Stimulated activated CD4-positive, alpha-beta T cell treated with anti-CD3 and anti-CD28 coated beads, Interleukin-1b, Interleukin-23, amount 100 ng/mL, for 1 hour (primary cell): ENCODE measurements at places on chromosomes 12 and 14.

DNA sequence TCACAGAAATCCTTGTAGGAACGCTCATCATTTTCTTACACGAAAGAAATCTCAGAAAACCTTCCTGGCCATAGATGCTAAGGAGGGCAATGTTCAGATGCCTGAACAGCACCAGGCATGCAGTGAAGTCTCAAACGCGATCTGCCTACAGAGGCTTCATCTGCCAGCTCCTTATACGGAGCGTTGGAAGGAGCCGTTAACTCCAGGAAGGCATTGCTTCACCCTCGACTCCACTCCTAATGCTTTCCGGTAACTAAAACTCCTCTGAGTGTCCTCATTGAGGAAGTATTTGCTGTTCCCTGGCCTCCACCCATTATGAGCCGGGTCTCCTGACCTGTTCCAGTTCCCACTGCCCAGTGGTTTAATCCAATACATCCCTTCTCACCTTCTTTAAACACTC lies 502.7 kb downstream of the BCL11B start:
- no peak for DNase-seq

DNA sequence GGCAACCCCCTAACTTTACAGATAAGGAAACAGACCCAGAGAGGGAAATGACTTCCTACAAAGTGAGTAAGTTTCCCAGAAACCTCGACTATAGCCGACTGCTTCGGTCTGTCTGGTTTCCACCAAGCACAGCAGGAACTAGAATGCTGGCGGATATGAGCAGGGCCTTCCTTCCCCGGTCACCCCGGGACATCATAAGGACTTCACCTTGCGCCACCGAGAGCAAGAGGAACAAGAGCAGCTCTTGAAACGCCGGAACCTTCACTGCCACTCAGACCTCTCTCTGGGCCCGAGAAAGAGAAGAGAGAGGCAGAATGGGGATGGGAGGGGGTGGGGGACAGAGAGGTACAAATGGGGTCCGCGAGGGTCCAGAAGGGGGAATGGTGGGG lies 29.4 kb upstream of the GPR68 start:
- DNase-seq: no peak

DNA sequence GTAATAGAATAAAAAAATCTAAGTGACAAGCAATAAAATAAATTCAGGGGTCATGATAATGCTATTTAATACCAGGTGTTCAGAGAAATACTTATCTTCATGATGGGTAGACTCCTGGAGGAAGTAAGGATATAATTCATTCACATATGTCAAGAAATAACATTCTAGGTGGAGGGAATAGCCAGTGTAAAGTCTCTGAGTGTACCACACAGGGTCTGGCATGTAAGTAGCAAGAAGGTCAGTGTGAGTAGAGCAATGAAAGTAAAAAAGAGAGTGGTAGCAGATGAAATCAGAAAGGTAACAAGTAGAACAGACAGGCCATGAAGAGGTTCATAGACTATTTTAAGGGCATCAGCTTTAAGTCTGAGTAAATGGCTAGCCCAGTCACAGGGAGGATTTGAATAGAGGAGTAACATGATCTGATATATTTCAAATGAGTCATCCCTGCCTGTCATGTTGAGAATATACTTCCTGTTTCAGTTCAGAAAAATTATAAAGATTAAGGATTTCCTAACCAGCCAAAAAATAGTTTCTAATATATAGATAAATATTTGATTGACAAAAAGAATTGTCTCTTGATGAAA lies 519.9 kb downstream of the C12orf50 start:
- DNase-seq: no peak

GRCh38 chr14:51478175-51478621 lies 173.5 kb upstream of the FRMD6 start:
- no peak for DNase-seq

DNA sequence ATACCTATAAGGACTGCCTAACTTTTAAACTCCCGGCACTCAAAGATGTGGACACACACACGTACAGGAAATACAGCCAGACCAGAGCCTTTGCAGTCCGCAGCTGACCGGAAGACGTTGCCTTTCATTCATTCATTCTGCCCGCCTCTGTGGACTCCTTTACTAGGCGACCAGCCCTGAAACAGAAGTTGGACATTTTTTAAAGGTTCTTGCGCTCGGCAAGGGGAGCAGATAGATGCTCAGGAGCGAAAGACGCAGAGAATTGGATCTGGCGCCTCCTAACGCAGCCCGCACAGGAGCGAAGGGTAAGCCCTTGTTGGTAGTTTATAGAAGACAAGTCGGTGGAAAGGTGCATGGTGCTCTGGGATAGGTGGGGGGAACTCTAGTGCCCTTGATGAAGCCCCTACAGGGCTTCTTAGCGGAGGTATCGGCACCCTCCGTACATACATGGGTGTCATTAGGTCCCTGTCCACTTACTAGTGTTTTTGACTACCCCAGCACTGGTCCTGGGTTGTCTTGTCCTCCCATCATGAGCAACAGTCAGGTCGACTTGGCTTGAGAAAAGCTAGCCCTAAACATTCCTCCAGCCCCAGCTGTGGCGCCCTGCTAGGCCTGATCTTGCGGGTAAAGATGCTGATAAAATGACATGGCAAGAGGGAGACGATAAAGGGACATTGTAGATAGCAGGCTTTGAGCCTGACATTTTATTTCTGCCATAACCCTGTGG lies at the start of gene KDM2B:
Gene KDM2B (minus strand): TSS at position 65 of the 727 bp plus-strand sequence. CDS start 112 bp downstream, outside the sequence.
- no peak for DNase-seq

GRCh38 chr14:94707494-94707893 lies 62.4 kb downstream of the GSC start:
- no peak for DNase-seq

DNA sequence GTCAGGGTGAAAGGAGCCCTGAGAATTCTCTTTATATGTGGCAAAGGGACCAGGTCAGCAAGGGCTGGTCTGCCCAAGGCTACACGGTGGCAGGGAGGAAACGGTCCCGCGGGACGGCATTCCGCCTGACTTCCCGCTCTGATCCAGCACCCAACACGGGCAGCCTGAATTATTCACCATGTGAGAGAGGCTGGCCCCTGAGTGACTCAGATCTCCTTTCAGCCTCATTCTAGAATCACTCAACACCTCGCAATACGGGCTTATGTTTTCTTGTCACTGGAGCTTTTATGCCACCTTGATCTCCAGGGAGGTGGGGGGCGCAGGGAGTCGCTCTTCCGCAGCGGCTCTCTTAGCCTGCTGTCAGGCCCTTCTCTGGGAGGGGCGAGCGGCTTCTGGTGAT lies 8.5 kb downstream of the LRTM2 start:
- DNase-seq: no peak

DNA sequence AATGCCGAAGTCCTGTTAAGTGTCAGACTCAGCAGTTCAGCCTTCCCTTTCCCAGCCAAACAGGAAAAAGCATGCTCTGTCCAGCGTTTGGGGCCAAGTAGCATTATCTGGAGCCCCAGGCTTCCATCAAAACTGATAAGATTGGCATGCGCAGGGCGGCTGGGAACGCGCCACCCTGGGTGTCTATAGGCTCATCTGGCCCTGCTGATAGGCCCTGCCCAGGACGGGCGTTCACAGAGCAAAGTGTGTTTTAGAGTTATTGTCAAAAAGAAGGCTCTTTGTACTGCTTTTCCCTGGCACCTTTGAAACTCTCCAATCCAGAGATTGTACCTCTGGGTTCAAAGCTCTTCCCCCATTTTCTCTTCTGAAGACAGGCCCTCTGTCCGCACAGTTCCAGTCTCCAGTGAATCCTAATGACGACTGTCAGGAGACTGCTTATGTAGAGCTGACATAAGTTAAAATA lies at the start of gene ART4:
Gene ART4 (minus strand): TSS at position 102 of the 463 bp plus-strand sequence. CDS start 413 bp downstream, outside the sequence.
- DNase-seq: no peak

- no peak for DNase-seq
Observed at GRCh38 chr12:10739157-10740118, 16.3 kb upstream of the YBX3 start.

GRCh38 chr12:95102916-95103671 lies 29.7 kb upstream of the NR2C1 start:
- DNase-seq: no peak

DNA sequence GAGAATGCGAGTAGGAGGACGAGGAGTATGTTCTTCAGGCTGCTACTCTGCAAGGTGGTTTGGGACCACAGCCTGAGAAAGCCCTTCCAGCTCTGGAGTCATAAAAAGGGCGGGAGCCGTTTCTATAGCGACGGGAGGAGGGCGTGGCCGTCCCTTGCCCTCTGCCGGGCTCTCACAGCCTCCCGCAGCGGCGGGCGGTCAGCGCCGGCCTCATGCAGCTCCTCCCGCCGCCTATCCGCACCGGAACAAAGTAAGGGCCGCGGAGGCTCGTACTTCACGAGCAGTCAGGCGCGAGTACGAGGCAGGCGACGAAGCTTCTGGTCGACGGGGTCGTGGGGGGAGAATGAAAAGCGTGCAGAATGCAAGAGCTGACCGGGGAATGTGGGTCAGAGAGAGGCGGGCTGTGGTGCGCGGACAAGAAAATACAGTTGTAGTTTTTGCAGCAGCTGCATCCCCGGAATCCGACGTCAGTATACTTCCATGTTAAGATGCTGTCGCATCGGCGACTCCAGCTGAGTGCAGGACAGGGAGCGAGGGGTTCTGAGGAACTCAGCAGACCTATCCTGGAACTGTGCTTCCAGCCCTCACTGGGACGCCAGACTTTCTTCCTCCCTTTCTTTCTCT lies at the start of gene DYRK4:
Gene DYRK4 (plus strand): TSS at position 175 of the 624 bp plus-strand sequence. CDS start 38 bp downstream, at position 213.
- no peak for DNase-seq

DNA sequence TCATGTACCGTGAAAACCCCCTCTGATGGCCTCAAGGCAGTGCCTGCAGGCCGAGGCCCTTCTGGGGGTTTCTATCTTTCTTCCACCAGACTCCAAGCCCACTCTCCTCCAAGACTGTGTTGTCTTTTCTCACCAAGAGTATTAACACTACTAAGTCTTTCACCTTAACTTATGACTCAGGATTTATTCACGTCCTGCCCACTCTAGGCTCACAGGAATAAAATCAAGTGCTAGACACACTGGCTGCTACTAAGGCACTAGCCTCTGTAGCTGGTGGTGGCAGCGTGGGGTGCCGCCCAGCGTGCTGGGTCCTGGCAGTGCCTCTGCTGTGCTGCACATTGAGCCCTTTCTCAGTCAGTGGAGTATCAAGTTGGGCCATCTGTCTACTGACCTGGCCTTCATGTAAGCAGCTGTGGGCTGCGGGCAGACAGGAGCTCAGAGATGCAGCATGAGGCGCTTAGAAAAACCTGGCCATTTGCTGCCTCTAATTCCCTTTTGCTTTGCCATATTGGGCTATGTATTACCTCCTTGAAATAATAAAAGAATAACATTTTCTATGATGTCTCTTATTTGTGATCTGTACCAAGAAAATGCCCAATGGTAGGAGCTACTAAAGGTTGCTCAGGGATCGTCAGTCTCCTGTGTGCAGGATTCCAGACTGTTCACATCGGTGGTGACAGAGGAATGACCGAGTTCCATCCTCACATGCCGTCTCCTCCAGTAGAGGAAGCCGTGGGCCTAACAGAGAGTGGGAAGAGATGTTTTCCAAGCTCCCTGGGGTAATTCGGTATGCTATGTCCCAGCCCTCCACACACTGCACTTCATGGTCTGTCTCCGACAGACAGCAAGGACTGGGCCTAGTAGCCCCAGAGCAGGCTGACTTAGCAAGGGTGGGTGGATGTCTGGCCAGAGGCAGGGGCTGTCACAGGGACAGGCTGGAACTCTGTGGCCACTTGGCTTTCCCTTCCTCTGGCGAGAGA lies 39.9 kb downstream of the MAX start:
- DNase-seq: no peak

DNA sequence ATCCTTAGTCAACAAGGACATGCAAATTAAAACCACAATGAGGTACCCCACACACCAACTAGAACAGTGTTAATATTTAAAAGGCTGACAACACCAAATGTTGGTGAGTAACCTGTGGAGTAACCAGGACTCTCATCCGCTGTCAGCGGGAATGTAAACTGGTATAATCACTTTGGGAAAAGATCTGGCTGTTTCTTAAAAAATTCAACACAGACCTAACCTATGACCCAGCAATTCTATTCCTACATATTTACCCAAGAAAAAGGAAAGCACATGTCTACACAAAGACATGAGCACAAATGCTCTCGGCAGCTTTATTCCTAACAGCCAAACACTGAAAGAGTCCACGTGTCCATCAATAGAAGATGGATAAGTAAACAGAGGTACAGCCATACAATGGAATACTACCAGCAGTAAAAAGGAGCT lies 26.6 kb downstream of the NRDE2 start:
- DNase-seq: no peak

DNA sequence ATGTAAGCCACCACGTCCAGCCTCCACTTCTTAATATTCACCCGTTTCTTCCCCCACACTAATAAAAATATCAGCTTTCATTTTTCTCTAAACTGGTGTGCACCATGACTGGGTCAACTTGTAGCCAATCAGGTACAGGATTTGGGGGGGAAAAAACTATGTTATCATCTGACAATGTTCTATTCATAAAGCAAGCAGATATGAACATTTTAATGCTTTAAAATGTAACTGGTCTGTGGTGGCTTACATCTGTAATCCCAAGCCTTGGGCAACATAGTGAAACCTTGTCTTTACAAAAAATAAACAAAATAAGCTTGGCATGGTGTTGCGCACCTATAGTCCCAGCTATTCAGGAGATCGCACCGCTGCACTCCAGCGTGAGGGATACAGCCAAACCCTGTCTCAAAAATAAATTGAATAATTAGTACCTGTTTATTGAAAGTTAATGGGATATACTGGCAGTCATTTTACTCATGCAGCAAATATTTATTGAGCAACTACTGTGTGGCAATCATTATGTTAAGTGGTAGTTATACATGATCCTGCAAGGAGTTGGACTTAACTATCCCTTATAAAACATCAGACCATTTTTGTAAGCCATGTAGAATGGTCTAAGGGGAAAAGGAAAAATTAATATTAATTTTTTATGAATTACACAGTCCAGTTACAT lies 15.3 kb upstream of the ITPR2 start:
- DNase-seq: no peak

DNA sequence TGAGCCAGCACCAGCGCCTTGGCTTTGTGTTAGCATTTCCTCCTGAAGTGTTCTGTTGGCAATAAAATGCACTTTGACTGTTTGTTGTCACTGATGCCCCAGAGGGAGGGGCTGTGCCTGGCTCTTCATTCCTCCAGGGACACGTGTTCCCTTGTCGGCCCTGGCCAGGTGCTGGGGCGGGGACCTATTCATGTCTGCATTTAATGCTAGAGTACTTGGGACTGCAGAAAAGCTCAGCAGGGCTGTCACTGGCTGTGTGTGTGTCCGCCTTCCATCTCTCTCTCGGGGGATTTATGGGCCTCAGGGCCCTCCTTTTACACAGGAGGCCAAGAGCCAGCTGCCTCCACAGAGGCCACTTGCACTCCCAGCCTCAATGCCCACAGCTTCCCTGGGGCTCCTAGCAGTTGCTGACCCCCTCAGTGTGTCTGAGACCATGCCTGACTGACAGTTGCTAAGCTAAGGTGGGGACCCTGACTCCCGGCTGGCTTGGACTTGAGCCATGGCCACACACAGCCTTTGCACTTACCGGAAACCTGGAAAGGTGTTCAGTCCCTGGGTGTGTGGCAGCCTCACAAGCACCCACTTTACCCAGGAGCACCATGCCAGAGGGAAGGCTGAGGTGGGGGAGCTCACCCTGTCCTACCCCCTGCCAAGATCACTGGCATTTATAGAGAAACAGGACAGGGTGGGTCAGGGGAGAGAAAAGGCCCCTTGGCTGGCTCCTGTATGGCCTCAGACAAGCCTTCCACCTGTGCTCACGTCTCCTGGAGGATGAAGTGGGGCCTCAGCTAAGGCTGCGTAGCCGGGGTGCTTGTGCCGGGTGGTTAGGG lies 27.8 kb downstream of the HIP1R start:
- no peak for DNase-seq
